ENCODE measurements at places on chromosomes 6 and 20.

DNA sequence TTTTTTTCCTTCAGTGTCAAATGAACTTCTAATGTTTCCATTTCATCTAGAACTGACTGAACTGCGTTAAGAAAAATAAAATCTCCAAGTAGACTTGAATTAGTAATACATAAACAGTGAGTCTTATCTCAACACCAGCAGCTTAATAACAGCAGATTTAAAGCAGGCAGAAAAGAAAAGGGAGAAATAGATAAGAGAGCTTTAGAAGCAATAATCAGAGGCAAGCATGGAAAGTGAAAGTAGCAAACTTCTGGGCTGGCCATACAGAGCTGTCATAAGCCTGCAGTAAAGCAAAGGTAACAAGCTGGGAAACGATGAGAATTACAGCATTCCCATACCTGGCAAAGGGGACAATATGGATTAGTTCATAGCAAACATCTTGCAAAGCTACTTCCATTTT, 16.9 kb upstream of the ANGPT4 start:
- no peak for DNase-seq

DNA sequence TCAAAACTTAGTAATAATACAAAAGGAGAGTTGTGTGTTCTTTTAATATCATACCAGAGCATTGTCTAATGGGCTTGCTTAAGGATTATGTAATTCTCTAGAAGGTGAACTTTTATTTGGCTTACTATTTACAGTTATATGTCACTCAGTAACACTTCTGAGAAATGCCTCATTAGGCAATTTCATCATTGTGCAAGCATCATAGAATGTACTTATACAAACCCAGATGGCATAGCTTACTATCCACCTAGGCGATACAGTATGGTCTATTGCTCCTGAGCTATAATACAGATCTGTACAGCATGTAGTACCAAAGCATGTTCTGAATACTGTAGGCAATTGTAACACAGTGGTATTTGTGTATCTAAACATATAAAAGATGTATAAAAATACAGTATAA, 340.1 kb downstream of the PHF3 start:
- no peak for DNase-seq

DNA sequence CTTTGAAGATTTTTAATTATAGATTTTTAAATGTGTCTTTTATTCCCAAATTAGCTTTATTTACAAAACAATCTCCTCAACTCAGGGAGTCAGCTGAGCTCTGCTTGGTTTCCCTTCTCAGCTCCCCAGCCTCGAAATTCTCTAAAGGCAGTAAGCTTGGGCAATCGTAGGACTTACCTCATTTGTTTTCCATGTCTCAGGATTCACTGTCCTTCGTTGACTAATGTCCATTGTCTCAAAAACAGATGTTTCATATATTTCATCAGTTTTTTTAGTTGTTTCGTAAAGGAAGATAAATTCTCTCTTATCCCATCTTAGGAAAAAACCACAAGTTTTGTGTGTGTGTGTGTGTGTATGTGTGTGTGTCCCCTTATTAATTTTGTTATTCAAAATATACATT, 102.2 kb upstream of the ADGRF1 start:
- DNase-seq = no peak

DNA sequence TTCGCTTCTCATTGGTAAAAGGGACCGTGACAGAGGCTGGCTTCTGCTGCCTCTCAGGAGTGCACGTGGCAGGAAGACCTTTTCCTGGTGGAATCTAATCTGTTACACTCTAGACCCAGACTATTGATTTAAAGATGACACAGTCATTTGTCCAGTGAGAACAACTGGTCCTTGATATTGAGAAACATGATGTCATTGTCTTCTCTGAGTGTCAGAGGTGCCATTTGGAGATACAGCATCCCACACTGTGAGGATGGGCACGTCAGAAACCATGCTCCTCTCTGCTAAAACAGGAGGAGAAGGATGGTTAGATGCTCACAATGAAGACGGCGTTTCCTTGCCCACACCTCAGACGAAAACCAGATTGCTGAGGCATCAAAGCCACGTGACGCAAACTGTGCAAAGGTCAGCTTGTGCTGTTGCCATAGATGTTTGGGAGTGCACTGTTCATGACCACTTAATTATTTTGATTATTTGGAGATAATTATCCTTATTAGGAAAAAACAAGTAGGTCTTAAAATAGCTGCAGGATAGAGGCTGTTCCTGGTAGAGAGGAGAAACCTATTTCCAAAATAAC, 169.0 kb downstream of the SMOC2 start:
- DNase-seq = no peak

DNA sequence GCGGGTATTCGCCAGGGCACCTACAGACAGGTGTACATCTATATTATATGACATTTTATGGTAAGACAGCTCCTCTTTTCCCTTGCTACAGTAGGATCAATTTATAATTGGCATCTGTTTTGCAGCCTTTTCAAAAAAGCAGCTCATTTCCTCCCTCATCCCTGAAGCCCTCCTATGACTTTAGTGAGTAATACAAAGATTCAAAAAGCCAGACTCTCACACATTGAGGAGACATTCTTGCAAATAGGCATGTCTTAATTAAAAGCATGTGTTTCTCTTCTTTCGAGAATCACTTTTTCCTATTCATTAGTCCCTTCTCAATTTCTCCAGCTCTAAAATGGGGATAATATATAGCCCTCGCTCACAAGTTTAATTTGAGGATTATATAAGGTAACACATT, 283.4 kb downstream of the TBC1D7 start:
- DNase-seq = no peak

All from iPS DF 19.7 (cell line).